ENCODE measurements at places on chromosomes 5 and 9.

GRCh38 chr9:118324706-118325105 is 620.5 kb downstream of the TLR4 start:
- no peak for DNase-seq

DNA sequence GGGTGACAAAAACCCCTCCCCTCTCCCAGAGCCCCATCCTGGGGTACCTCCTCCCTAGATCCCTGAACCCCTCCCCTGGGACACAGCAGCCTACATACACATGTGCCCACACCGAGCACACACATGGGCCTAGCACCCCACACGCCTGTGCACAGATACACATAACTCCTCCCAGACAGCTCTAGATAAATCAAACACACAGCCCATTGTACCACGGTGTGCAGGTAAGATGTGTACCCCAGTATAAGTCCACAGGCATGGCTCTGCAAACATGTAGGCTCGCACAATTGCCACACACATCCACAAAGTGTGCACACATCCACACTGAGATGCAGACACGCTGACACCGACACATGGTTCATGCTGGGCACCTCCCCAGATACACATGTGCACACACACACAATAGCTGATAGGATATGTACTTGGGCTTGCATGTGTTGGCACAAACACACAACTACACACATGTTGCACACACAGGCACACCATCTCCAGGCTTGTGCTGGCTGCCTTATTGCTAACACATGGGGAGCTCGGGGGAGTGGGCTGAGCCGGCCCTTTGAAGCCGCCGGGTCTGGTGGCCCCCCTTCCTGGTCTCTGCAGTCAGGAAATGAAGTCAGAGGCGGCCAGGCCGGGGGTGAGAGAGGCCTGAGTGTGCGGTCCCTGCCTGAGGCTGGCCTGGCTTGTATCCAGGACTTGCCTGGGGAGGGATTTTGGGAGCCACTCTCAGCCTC is 30.2 kb downstream of the GOLGA2 start:
- peak; percentile 76 for DNase-seq

DNA sequence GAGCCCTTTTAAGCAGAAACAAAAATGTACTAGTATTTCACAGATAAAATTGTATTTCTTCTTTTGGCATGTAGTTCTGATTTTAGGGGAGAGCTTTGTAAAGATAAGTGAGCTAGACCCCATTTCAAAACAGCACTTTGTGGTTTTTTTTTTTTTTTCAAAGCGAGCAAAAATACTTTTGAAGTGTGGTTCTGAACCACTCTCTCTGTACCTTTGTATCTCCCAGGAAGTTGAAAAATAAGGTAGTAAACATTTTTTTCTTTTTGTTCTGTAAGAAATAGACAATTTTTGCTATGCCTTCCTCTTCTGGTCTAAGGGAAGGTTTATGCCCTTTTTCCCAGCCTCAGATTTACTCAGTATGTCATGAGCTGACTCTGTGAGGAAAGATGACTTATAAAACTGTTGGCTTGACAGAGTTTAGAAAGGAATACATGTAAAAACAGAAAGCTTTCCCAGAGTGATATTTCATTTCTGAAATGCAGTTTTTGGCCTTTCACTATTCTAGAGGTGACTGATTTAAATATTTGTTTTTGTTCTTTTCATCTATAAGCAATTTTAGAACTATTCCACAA is 12.5 kb downstream of the ERCC6L2 start:
- DNase-seq = no peak

- DNase-seq = no peak
These were observed 264.7 kb downstream of the TRIM32 start for GRCh38 chr9:116951588-116952435.

GRCh38 chr5:607541-608428 is 4.4 kb upstream of the CEP72 start:
- no peak for DNase-seq

DNA sequence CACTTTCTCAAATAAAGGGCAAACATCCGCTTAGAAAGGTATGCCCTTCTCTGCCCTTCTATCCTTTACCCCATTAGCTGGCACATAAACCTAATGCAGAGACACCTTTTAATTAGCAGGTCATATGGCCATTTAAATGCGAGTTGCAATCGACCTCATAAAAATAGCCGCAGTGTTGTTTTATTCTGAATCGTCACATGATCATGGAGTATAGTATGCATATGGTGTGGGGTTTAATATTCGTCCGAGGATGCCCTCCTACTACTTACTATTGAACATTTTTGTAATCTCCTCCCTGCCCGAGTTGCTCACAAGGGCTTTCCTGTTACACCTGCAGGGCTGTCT is 72.0 kb downstream of the PIK3R1 start:
- DNase-seq = no peak

- no peak for DNase-seq
These were observed 129.4 kb downstream of the EDIL3 start for GRCh38 chr5:84255315-84255714.

GRCh38 chr9:86974421-86974820 is 27.1 kb upstream of the GAS1 start:
- no peak for DNase-seq

- DNase-seq = no peak
These were observed 53.6 kb downstream of the LRSAM1 start for GRCh38 chr9:127504887-127505251.

- no peak for DNase-seq
These were observed 100.7 kb downstream of the GAS1 start for GRCh38 chr9:86846656-86847055.

DNA sequence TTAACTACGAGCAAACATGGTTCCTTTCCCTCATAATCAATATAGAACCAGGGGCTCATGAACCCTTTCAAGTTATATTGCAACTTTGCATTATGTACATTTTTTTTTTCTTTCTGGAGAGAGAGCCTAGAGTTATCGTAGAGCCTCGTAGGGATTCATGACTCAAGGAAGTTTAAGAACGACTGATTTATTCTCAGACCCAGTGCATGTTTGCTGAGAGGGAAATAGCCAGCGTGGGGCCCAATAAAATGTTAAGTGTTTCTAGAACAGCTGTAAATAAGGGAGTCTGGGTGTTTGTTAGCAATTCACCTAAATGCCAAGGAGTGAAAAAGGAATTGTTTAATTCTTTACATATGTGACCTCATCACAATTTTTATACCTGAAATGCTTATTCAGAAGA is 119.0 kb upstream of the KLF9 start:
- no peak for DNase-seq

Measured in ELF-1 (cell line).